Stimulated activated CD4-positive, alpha-beta T cell treated with anti-CD3 and anti-CD28 coated beads, Interleukin-15, amount 100 ng/mL, for 1 hour (primary cell): ENCODE measurements at places on chromosomes 11 and 22.

DNA sequence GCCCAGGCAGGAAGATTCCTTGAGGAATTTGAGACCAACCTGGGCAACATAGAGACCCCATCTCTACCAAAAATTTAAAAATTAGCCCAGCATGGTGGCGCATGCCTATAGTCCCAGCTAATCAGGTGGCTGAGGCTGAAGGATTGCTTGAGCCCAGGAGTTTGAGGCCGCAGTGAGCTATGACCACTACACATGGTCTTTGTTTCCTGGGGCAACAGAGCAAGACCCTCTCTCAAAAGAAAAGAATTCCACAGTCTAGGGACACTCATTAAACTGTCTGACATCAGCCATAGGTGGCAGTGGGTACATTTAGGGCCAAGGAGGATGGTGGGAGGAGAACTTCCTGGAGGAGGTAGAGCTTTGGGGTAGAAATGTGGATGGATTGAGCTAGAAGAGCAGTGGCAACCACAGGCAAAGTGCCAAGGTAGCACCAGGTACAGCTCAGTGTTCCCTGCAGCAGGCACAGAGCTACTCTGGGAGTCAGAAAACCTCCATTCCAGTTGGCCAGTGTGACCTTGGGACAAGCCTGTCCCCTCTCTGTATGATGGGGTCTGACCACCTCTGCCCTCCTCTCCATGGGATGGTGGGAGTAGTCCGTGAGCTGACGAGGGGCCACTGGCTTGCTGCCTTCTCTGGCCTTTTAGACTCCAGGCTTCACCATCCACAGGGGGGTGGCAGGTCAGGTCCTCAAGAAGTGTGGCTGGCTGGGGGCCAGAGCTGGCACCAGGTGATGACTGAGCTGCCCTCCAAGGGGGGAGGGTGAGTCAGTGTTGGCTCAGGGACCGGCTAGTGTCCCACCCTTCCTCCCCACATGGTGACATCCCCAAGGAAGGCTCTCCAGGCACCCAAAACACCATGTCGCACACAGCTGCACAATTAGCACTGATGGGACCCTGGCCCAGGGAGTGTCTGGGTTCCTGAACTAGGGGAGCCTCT, 3.7 kb upstream of the CLCF1 start:
- DNase-seq: no peak

- DNase-seq: no peak
These were observed 35.3 kb downstream of the MMP13 start for GRCh38 chr11:102920118-102920684.

DNA sequence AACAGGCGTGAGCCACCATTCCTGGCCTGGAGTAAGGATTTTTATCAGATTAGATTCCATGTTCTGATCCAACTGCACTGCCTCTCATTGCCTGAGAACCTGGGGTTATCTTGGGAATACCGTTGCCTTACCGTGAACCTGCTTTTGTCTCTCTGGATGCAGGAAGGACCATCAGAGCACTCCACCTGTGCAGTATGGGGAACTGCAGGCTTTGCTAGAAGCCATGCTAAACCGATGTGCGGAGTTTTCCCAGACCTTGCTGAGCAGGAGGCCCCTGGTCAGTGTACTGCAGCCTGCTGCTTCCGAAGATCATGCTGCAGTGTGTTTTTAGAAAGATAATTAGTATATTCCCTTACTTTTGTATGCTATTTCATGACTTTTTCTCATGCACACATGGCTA, 43.6 kb downstream of the MEI1 start:
- DNase-seq: no peak

GRCh38 chr11:2807025-2807681, 78.4 kb downstream of the CDKN1C start:
- no peak for DNase-seq

- no peak for DNase-seq
These were observed 82.8 kb downstream of the ST3GAL4 start for GRCh38 chr11:126438272-126438671.

DNA sequence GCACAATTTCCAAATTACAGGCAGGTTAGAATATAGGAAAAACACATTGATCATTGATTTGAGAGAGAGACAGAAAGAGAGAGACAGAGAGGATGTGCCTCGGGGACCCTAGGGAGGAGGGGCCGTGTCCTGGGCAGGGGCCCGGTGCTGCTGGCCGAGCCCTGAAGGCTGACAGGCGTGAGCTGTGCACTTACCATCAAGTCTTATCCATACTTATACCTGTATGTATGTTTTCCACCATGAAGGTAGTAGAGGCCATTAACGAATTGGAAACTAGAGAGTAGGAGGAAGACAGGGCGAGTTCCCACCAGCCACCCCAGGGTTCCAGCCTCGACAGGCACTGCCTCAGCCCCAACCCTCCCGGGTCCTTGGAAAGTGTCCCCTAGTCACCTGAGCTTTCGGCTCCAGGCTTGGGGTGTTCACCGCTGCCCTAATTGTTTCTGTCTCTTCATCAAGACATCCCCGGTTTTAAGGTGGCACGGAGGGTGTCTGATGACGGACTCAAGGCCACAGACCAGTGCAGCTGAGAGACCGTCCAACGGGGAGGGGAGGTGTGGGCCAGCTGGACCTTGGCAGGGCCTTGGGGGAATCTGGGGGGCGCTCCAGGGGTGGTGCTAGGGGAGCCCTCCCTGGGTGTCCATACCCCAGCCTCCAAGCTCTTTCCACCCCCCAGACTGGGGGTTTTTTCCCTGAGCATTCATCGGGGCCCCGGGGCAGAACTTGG, 431.3 kb downstream of the TBC1D22A start:
- DNase-seq: no peak

GRCh38 chr11:118175993-118176777, at the start of gene SCN2B:
Gene SCN2B (minus strand): TSS chr11:118176639. CDS start chr11:118176431, 208 bp downstream.
- no peak for DNase-seq

GRCh38 chr11:88117281-88117858, 57.9 kb downstream of the RAB38 start:
- no peak for DNase-seq

DNA sequence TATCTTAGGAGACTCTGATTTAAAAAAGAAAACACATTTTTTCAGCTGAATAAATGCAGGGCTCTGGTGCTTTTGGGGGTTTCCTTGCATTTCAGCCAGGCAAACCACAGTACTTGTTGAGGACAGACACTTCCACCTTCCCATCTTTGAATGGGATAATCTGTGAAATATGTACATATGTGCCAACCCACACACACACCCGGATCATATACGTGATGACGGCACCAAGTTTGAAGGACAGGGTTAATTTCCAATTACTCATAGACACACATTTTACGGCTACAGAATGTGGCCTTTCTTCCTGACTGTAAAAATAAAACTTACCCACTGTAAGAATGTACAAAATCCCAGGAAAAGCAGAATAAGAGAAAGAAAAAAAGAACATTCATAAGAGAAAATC, 104.4 kb downstream of the MPPED2 start:
- no peak for DNase-seq

DNA sequence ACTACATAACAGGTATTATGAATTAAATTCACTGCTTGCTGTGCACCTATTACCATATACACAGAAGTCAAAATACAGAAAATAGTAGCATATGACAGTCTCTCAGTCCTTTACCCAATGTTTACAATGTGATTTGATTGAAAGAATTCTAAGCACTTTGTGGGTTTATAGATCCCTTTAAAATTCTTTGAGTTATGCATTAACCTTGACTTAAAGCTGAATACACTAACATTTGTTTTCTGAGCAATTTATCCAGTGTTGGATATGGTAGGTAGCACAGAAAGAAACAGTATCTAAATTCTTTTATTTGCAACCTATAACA, 230.8 kb upstream of the DDI1 start:
- DNase-seq: no peak

DNA sequence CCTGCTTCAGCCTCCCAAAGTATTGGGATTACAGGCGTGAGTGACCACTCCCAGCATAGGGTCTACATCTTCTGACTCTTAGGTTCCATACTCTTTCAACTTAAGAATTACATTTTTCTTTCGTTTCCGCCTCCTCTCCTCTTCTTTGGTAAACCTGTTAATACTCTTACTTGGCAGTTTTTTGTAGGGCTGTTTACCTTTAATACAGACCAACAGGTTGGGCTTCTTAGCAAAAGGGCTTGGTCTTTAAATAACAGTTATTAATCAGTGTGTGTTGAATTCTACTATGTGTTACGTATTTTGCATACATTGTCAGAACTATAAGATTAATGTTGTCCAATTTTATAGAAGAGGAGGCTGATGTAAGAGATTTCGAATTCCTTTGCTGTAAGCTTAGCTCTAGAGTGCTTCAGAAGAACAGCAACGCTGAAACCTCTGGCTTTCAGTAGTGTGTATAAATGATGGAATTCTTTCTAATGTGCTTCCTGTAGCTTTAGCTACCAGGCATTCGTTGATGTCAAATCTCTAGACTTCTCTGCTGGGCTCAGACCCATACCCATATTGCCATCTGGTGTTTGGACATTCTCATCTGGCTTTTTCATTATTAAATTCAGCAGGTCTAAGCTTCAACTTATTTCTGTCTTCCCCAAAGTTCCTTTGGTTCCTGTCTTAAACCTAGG, 3.1 kb downstream of the FDX1 start:
- DNase-seq: no peak

GRCh38 chr11:15534266-15534665, 419.5 kb downstream of the INSC start:
- DNase-seq: no peak

DNA sequence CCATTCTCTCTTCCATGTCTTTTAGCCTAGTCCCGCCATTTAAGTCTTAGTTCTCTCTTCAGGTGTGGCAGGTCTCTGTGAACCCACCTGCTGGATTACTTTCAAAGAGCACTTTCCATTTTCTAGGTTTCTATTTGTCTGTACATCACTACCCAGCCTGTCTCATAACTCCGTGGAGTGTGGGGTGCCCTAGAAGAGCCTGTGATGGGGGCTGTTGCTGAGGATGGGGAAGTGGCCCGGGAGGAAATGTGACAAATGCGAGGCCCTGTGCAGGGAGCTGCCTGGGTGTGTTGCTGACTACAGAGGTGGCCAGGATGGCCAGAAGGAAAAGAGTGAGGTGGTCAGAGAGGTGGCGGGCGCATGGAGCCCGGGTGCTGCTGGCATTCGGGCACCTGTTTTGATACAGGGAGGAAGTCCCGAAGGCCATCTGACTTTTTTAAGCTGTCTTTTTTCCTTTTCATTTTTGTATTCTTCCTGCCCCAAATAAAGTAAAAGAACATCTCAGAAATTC, 10.7 kb downstream of the DGCR8 start:
- no peak for DNase-seq

GRCh38 chr11:12273618-12273995, 103.8 kb upstream of the PARVA start:
- no peak for DNase-seq
